PC-9 (cell line): ENCODE measurements at places on chromosomes 5 and 9. TPM values are rescaled to one million over a fixed set of nuclear protein-coding genes. Genes with fewer than 3 reads are reported as not detected.

GRCh38 chr9:114830546-114830945, 24.7 kb upstream of the TNFSF15 start:
- no peaks in the 10 kb centered on the region for H3K4me1 ChIP-seq
- DNase-seq: no peak
- no peak overlapping the region for H3K4me3 ChIP-seq
- no peaks in the 10 kb centered on the region for H3K36me3 ChIP-seq
- H3K27ac ChIP-seq: no peak overlapping the region

DNA sequence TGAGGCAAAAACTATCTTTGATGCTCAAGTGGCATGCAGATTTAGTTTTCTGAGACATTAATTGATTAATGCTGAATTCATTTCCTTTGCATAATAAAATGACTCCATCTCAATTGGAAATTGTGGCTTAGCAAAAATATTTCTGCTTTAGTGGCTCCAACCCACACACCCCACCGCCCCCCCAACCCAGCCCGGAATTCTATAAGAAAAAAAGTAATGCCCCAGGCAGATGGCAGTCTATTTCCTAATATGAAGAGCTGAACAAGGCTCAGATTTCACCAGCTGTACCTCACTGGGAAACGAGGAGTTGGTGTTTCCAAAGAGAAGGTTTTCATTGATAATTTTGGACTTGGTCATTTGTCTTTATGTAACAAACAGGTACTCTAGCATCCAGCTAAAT, 182.1 kb downstream of the FBN2 start:
- no peak for DNase-seq
- no peaks in the 10 kb centered on the region for H3K27me3 ChIP-seq
- H3K27ac ChIP-seq: no peak overlapping the region
- H3K4me3 ChIP-seq: no peak overlapping the region

DNA sequence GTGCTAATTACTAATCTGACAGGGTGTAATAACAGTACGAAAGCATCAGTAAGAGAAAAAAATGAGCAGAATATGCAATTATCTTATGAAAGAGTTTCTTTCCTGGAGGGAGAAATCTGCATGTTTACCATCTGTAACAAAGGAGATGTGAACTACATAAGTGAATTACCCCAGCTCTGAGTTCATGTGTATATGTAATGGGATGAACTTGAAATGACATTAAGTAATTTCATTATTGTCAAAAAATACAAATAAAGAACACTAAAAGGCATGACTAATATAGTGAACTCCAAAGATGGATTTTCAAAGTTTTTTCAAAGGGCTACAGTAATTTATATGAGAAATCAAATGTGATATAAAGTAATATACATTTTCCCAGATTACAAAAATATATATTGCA, 944.0 kb downstream of the MAT2B start:
- no peaks in the 10 kb centered on the region for H3K27me3 ChIP-seq
- no peaks in the 10 kb centered on the region for H3K36me3 ChIP-seq
- H3K27ac ChIP-seq: no peak overlapping the region
- DNase-seq: no peak
- no peaks in the 10 kb centered on the region for H3K4me1 ChIP-seq

GRCh38 chr5:68261569-68262065, 46.1 kb downstream of the PIK3R1 start:
- H3K27me3 ChIP-seq: no peaks in the 10 kb centered on the region
- no peak for DNase-seq
- H3K4me3 ChIP-seq: no peak overlapping the region
- H3K27ac ChIP-seq: no peak overlapping the region

GRCh38 chr9:14488421-14489190, 174.7 kb upstream of the NFIB start:
- no peak overlapping the region for H3K27ac ChIP-seq
- DNase-seq: no peak
- no peaks in the 10 kb centered on the region for H3K27me3 ChIP-seq

GRCh38 chr5:31291323-31291854, 97.9 kb downstream of the CDH6 start:
- no peak for DNase-seq
- no peak overlapping the region for H3K4me3 ChIP-seq
- H3K36me3 ChIP-seq: no peaks in the 10 kb centered on the region
- H3K4me1 ChIP-seq: no peaks in the 10 kb centered on the region
- H3K27ac ChIP-seq: no peak overlapping the region
- H3K27me3 ChIP-seq: peaks cover 7% of the 10 kb centered on the region; the same call in 1 of the 2 replicates

- DNase-seq: no peak
- no peak overlapping the region for H3K27ac ChIP-seq
- no peak overlapping the region for H3K4me3 ChIP-seq
- no peaks in the 10 kb centered on the region for H3K4me1 ChIP-seq
Observed at GRCh38 chr9:17962747-17963146, 383.9 kb downstream of the SH3GL2 start.

DNA sequence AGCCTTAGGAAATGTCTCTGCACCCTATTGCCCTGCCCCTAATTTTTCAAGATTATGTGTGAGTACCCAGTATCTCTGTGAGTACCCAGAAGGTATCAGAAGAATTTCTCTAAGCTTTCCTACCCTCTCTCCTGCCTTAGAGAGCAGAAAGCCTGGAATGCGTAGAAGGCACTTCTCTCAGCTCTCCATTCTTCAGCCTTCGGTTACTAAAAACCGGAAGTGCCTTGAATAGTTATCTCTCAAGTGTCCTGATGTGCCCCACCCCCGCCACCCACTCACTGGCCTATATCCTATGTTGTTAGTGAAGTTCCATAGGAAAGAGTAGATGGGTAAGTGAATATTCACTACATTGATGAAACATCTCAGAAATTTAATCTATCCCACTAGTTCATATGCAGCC, 210.7 kb upstream of the CDH10 start:
- no peak overlapping the region for H3K4me3 ChIP-seq
- H3K27ac ChIP-seq: no peak overlapping the region
- no peaks in the 10 kb centered on the region for H3K4me1 ChIP-seq
- H3K36me3 ChIP-seq: no peaks in the 10 kb centered on the region

DNA sequence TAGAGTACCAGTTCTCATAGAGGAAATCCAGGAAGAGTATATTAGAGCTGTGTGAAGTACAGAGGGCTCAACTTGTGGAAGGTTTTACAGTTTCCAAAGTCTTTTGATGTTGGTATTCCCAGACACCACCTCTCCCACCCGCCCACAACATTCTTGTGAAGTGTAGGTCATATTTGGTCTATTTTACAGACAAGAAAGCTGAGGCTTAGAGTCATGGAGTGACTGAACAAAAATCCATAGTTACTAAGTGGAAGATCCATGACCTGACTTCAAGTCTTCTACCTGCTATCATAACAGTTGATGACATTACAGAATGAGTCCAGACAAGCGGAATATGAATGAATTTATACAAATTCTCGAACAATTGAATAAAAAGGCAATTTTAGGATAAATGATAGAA, 187.1 kb upstream of the RPS23 start:
- no peaks in the 10 kb centered on the region for H3K36me3 ChIP-seq
- no peaks in the 10 kb centered on the region for H3K27me3 ChIP-seq
- no peak overlapping the region for H3K4me3 ChIP-seq
- DNase-seq: no peak
- H3K27ac ChIP-seq: no peak overlapping the region

- no peak overlapping the region for H3K4me3 ChIP-seq
- H3K27me3 ChIP-seq: no peaks in the 10 kb centered on the region
- no peaks in the 10 kb centered on the region for H3K36me3 ChIP-seq
- H3K4me1 ChIP-seq: no peaks in the 10 kb centered on the region
Observed at GRCh38 chr5:98110282-98110691, 663.2 kb upstream of the RGMB start.

DNA sequence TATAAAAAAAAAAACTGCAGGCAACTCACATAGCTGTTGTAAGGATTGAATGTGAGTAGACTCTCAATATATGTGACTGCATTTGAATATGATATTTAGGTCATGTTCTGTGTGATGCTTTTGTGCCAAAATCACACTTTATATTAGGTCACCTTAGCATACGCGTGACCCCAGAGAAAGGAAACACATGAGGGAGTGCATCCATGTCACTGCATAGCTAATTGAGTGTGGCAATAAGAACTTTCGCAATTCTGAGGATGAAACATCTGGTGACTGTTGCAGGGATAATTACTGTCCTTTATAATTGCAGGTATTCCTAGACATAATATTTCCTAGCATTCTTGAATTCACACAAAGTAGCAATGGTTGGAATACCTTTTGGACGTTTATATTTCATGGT, 459.5 kb upstream of the KLF4 start:
- no peak overlapping the region for H3K27ac ChIP-seq
- no peaks in the 10 kb centered on the region for H3K36me3 ChIP-seq
- DNase-seq: no peak
- no peak overlapping the region for H3K4me3 ChIP-seq
- H3K27me3 ChIP-seq: no peaks in the 10 kb centered on the region

- no peak overlapping the region for H3K4me3 ChIP-seq
- no peak overlapping the region for H3K27ac ChIP-seq
- H3K27me3 ChIP-seq: no peaks in the 10 kb centered on the region
- no peak for DNase-seq
Observed at GRCh38 chr5:36237751-36238150, 4.0 kb downstream of the NADK2 start.

GRCh38 chr9:69757996-69758675, 1.7 kb downstream of the PTAR1 start:
- peaks cover 13% of the 10 kb centered on the region; the same call in 1 of the 2 replicates for H3K36me3 ChIP-seq
- no peaks in the 10 kb centered on the region for H3K27me3 ChIP-seq
- H3K4me3 ChIP-seq: no peak overlapping the region; the same call in 1 of the 2 replicates
- H3K4me1 ChIP-seq: peaks cover 15% of the 10 kb centered on the region

The TJP2 gene
- total RNA-seq: 120 and 143 TPM in 2 replicates

The GHR gene
- total RNA-seq: not detected in 2 replicates

- no peak for DNase-seq
- H3K4me1 ChIP-seq: no peaks in the 10 kb centered on the region
- H3K27me3 ChIP-seq: no peaks in the 10 kb centered on the region
- no peak overlapping the region for H3K27ac ChIP-seq
Observed at GRCh38 chr5:58122848-58123392, 337.0 kb downstream of the PLK2 start.

The PIP5KL1 gene
- total RNA-seq: 21.9 and 22.5 TPM in 2 replicates

GRCh38 chr5:14239404-14239803, 96.3 kb downstream of the TRIO start:
- no peak overlapping the region for H3K27ac ChIP-seq
- no peaks in the 10 kb centered on the region for H3K27me3 ChIP-seq
- no peak for DNase-seq
- H3K4me1 ChIP-seq: peaks cover 29% of the 10 kb centered on the region
- no peak overlapping the region for H3K4me3 ChIP-seq

GRCh38 chr5:123855609-123856008, 343.6 kb downstream of the CSNK1G3 start:
- no peak overlapping the region for H3K27ac ChIP-seq
- no peaks in the 10 kb centered on the region for H3K27me3 ChIP-seq
- H3K4me3 ChIP-seq: no peak overlapping the region
- H3K36me3 ChIP-seq: no peaks in the 10 kb centered on the region
- no peak for DNase-seq

DNA sequence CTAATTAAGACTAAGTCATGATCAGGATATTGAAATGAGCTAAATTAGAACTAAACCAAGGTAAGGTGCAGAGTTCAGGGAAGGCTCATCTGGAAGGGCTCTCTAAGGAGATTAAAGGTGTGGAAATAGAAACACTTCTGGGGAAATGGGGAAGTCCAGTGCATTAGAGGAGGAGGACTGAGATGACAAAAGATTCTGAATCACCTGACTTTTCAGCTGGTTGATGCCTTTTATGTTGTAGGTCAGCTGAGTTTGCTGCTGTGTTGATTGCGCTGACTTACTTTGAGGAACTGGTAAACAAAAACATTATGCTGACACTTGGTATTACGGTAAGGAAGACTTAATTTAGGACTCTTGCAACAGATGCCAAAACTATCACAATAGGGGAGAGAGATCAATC, 23.8 kb downstream of the IFNA5 start:
- no peaks in the 10 kb centered on the region for H3K36me3 ChIP-seq
- H3K27ac ChIP-seq: no peak overlapping the region
- no peak overlapping the region for H3K4me3 ChIP-seq
- no peaks in the 10 kb centered on the region for H3K27me3 ChIP-seq

DNA sequence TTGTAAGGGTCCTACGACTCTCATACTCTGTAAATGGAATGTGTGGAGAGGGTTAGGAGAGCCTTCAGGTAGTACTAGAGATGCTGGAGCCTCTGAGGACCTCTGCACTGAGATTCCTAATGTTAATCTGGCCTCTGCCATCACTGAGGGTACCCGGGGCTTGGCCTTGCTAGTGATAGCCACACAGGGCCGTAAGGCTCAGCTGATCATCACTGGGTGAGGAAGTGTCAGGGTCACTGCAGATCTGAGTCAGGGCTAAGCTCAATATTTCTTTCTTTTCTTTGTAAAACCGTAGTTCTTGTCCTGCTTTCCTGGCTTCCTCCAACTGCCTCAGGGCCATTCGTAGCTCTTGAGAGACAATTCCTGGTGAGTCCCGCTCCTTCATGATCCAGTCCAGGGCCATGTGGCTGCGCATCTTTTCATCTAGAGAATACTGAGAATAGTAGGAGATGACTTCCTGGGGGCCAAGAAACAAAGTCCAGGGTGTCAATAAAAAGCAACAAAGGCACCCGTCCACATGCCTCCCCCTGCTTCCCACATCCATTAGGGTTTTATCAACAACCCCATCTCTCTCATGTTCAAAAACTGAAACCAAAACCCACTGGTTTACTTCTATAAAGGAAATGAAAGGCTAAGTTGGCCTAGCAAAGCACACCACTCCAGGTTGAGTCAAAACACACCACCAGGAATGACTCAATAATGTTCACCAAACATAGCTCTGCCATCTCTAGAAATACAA, 47.7 kb downstream of the LIX1 start:
- no peaks in the 10 kb centered on the region for H3K36me3 ChIP-seq
- no peaks in the 10 kb centered on the region for H3K27me3 ChIP-seq
- H3K4me3 ChIP-seq: no peak overlapping the region
- DNase-seq: no peak

DNA sequence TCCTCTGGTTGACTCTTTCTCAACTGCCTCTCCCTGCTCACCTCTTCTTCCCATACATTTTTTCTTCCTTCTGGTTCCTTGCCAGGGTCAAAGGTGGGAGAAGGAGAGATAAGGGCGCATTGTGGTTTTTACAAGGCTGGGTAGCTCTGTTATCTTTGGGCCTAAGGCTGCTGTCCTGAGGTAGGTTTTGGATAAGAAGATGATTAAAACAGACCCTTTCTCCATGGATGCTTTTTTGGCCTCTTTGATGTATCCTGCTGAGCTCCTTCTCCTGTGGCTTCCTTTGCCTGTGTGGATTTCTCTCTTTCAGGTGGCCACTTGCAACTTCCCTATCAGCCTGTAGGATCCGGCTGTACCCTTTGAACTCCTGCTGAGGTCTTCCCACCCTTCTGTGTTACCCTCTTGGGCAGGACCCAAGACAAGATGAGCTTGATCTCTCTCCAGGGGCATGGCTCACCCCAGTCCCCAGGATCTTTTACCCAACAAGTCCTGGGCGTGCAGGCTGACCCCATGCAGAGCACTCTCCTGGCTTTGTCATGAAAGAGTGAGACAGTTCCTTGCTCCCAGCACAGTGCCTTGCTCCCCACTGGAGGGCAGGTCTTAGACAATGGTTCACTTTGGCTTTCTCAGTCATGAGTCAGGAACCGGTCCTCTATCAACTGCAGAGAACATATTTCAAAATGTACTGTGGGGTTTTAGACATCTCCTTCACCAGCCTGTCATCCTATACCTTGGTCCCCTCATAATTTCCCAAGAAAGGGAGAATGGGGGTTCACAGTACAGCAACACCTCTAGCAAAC, 197.9 kb downstream of the TLE4 start:
- DNase-seq: no peak
- H3K4me3 ChIP-seq: no peak overlapping the region
- H3K27ac ChIP-seq: no peak overlapping the region

The PCDHB15 gene
- total RNA-seq: not detected in 2 replicates

GRCh38 chr5:124253203-124253810, 493.1 kb downstream of the ZNF608 start:
- no peaks in the 10 kb centered on the region for H3K36me3 ChIP-seq
- no peak overlapping the region for H3K27ac ChIP-seq
- no peak overlapping the region for H3K4me3 ChIP-seq
- no peak for DNase-seq
